ENCODE measurements at places on chromosomes 13 and 19.

DNA sequence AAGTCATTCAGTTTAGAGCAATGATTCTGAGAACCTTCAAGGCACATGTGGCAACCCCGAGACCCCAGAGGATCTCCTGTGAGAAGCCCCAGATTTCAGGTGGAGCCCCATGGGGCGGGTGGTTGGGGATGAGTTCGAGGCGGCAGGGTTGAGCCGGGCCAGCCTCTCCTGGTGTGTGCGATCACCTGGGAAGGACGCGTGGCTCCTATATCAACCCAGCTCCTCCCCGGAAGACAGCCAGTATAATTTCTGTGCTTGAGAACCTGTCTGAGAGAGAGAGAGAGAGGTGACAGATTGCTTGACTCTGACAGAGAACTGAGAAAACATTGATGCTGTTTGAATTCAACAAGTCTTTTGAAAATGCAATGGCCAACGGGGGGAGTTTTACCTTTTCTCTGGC lies 89.0 kb downstream of the TEX29 start:
- DNase-seq, result no peak

DNA sequence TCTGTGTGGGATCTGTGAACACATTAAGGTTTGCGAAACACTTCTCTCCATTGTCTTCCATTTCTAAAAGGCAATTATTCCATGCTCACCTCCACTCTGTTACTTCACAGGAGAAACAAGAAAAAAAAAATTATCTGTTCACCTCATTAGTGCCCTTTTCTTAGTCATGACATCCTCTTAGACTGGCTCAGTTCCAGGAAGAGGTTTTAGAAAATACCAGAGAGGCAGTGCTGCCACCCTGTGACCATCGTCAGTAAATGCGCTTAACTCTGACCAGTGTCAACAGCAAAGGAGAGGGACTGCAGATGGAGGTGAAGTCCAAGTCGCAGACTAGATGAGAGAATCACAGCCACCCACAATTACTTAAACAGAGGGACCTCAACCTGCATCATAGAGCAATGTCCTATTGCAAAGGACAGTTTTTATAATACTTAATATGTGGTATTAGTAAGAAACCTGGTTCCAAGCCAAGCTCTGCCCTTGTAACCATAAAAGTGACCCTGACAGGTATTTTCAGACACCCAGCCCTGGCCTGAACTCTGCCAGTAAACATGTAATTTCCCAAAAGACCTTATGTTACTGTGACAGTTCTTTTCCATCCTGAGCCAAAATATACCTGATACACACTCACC lies 19.4 kb downstream of the CEACAM21 start:
- peak; percentile 41 for DNase-seq

DNA sequence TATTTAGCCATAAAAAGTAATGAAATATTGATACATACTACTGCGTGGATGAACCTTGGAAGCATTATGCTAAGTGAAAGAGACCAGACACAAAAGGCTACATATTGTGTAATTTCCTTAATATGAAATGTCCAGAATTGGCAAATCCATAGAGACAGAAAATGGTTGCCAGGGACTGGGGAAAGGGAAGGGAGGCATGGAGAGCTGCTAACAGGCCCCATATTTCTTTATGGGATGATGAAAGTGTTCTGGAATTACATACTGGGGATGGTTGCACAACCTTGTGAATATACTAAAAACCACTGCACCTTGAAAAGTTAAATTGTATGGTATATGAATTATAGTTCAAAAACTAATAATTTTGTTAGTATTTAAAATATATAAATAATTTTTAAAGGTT lies 3.6 kb downstream of the IFT88 start:
- DNase-seq, result no peak

DNA sequence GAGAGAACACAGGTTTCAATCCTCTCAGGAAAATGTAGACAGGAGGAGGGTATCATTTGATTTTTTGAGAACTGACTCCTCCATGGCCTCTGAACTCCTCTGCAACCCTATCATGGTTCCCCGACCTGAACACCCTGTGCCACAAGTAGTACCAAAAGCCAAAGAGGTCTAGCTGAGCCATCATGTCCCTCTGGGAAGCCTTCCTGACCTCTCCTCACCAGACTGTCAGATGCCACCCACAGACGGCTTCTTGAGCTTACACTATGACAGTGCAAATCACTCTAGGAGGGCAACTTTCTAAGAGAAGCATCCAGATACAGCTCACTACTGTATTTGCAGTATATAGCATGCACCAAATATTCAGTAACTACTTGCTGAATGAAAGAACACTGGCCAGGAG lies 3.7 kb downstream of the HNRNPL start:
- DNase-seq, result no peak

DNA sequence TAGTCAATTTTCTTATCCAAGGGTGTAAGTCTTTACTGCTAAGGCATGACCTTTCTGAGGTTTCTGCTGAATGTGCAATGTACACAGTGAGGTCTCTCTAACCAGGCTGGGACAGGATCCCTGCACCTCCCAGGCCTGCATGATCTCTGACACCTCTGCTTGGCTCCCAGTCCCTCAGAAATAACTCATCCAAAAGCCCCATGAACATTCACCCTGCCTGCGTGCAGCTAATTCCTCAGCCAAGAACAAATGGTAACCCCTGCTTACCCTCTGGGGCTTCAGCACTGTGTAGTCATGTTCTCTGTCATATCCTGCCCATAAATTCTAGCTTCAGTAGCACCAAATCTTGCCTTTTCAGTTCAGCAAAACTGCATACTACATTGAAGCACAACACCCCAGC lies 1146.3 kb upstream of the MIR17HG start:
- no peak for DNase-seq

- peak; percentile 52 for DNase-seq
Measured at GRCh38 chr19:49094505-49095482, 9.5 kb downstream of the SNRNP70 start.

DNA sequence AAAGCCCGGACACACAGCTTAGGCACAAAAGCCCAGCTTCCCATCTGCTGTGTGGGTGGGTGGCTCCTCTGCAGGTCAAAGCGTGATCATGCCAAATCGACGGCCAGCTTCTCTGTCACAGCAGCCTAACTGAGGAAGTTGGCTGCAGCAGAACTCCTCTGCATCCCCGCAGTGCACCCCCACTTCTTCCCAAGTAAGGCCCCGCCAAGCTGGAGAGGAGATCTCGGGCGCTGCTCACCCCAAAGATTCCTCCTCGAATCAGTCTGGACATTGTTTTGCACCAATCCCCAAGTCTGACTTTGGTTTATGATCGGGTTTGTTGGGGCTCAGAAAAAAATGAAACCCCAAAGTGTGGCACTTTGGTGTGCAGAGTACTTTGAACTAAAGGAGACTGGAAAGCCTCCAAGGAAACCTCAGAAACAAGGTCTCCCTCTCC lies 19.7 kb upstream of the CPB2 start:
- no peak for DNase-seq

GRCh38 chr13:33206945-33207614 lies 78.5 kb downstream of the STARD13 start:
- no peak for DNase-seq

DNA sequence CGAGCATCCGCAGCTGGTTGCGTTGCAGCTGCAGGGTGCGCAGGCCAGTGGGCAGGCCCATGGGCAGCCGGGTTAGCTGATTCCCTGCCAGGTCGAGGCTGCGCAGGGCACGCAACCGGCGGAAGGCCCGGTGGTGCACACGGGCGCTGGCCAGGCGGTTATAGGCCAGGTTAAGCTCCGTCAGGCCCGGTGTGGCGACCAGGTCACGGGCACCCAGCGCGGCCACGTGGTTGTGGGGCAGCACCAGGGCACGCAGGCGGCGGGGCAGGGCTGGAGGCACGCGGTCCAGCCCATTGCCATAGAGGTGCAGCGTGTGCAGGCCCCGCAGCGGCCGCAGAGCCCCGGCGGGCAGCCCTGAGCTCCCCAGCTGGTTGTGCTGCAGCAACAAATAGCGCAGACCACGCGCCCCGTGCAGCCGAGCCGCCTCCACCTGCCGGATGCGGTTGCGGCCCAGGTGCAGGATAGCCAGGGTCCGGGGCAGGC lies 5.3 kb downstream of the PODNL1 start:
- DNase-seq, result no peak

DNA sequence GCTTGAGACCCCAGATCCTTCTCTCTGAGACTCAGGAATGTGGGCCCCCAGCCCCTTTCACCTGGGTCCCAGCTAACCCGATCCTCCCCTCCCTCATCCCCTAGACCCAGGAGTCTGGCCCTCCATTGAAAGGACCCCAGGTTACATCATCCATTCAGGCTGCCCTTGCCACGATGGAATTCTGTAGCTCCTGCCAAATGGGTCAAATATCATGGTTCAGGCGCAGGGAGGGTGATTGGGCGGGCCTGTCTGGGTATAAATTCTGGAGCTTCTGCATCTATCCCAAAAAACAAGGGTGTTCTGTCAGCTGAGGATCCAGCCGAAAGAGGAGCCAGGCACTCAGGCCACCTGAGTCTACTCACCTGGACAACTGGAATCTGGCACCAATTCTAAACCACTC lies 463 bp downstream of the FGF21 start:
- no peak for DNase-seq

DNA sequence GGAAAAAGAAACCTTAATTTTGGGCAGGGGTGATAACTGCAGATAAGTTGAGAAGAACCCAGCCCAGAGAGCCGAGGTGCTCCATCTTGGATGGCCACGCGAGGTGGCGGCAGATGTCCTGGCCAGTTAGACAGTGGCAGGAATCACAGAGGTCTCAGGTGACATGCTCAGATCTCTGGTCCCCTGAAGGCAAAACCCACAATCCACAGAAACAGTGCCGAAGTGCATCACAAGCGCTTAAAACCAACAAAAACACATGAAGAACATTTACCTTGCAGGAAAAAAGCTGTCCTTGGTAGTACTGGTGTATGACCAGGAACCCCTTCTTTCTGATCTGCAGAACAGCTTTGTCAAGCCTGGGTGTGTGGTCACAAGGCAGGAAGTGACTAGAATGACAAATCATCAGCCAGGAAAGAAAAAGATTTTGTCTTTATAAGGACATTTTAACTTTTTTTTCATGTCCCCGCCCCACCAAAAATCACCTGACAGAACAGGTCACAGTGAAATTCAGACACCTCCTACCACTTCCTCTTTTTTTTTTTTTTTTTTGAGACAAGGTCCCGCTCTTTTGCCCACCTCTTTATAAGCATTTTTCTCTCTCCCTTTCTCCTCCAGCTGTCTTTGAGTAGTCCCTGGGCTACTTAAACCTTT lies at the start of gene LCP1:
LCP1 (minus strand) TSS at position 338 of the 651 bp plus-strand sequence. CDS start 22,515 bp downstream, outside the sequence.
- DNase-seq, result no peak

DNA sequence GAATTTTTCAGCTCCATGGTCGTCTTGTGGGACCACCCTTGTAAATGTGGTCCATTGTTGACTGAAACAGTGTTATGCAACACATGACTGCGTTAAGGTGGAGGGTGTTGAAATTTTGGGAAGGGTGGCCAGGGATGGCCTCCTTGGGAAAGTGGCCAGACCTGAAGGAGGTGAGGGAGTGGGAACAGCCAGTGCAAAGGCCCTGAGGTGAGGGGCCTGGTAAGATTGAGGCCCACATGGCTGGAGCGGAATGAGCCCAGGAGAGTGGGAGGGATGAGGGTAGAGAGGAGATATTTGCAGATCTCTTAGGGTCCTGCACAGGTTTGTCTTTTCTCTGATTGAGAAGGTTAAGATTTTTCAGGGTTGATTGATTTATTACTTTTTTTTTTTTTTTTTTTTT lies 18.2 kb downstream of the SIPA1L3 start:
- no peak for DNase-seq

- DNase-seq, result no peak
Measured at GRCh38 chr13:113292021-113292862, 4.8 kb upstream of the LAMP1 start.

GRCh38 chr13:99105160-99105559 lies 95.5 kb upstream of the UBAC2 start:
- no peak for DNase-seq

All from head of caudate nucleus (tissue), 42 donors.